ENCODE measurements at places on chromosomes 13 and 19. TPM values are rescaled to one million over a fixed set of nuclear protein-coding genes. Genes with fewer than 3 reads are reported as not detected.

The APOC4 gene
- not detected for total RNA-seq

The CEACAM1 gene
- total RNA-seq, result 3.4 TPM

The KIR3DL2 gene
- total RNA-seq, result not detected

The SKA3 gene
- 0.23 TPM for total RNA-seq

The POLR2E gene
- 129 TPM for total RNA-seq

The TRPM4 gene
- 32.1 TPM for total RNA-seq

The MAMSTR gene
- 2.8 TPM for total RNA-seq

The ZIC5 gene
- not detected for total RNA-seq

The CYP4F2 gene
- not detected for total RNA-seq

The TBXA2R gene
- 2.0 TPM for total RNA-seq

DNA sequence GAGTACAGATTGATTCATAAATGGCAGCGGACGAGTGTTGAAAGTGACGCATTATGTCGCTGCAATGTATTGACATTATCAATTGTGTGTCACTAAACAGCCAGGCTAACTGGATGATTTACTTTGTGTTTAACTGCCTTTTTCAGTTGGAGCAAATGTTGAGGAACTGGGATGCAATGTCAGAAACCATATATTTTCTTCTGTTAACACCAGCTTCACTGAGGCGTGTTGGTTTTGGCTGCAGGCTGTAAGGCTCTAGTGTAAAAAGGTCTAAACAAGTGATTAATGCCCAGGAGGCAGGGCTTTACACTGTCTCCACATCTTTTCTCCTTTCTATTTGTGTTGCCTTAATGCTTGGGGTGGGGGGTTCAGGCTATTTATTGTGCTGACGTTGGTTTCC, 80.1 kb downstream of the GGACT start:
- DNase-seq, result no peak

DNA sequence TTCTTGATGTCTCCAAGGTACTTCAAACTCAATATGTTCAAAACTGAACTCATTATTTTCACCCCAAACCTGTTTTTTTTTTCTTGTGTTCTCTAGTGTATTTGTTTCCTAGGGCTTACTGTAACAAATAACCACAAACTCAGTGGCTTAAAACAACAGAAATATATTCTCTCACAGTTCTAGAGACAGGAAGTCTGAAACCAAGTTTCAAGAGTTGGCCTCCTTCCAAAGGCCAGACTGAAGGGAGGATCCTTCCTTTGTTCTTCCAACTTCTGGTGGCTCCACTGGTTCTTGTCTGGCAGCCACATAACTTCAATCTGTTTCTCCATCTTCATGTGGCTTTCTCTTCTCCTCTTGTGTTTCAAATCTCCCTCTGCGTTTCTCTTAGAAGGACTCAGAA, 62.0 kb upstream of the PDCD5 start:
- DNase-seq, result no peak

GRCh38 chr13:109626386-109627171, 159.8 kb downstream of the IRS2 start:
- no peak for DNase-seq

DNA sequence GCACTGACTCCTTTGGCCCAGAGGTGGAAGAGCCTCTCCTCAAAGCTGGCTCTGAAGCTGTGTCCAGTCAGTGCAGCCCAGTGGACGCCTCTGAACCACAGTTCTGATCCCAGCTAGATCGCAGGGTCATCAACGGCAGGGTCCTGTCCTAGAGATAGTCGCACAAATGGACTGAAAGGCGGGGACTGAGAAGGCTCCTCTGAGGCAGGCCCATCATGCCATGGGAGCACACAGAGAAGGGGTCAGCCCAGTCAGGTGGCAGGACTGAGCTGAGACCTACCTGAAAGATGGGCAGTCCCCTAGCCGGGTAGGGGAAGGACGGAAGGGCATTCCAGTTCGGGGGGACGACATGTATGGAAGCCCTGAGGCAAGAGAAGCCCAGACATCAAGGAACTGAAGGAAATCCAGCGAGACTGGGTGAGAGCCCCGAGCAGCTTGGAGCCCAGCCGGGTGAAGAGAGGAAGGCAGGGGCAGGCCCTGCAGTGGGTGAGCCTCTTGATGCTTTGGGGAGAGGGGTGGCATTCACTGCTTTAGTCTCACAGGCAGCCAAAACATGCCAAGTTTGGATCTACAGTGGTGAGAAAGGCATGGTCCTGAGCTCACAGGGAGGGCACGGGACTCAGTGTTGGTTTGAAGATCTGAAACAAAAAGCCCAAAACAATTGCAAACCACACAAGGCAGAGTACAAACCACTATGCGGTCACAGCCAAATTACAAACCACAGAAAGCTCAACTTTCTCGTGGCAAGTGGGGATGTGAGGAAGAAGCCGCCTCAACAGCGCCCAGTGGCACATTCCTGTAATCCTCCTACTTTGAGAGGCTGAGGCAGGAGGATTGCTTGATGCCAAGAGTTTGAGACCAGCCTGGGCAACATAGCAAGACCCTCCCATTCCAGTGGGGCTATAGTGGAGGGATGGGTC, 10.0 kb downstream of the CALM3 start:
- peak; percentile 40 for DNase-seq

- no peak for DNase-seq
These were observed 718.0 kb upstream of the SPRY2 start for GRCh38 chr13:81058916-81059290.

GRCh38 chr19:1122972-1123363, 19.2 kb downstream of the GPX4 start:
- DNase-seq, result peak; percentile 81

DNA sequence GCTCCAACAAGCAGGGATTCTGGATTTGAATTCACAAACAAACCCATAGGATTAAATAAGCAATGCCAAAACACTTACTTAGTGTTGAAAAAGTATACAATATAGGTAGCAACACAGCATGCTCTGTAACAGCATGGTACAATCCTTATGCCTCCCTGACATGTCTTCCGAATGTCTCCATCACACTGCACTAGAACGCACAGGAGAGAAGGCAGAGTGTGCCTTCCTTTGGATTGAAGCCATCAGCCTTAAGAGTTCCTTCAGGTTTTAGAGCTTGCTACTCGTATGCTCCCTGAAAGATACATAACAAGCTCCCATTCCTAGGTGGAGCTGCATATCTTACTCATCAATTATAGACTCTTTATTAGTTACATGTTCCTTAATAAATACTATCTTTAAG, 1573.9 kb upstream of the PRR20A start:
- DNase-seq, result no peak

DNA sequence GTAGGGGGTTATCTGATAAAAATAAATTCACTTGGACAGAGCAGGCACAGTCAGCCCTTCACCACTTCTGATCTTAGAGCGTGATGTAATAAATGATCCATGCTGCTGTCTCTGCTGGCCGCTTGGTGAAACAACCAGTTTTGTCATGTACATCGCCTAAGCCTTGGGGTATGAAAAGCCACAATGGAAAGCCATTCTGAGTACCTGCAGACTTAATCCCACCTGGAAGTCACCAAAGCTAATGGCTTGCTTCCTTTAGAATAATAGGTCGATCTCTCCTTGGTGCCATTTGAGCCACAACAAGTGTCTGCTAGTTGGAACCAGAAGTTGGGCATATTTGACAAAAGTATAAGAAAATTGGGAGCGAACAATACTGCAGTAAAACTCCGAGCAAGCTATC, 1649.7 kb upstream of the SPRY2 start:
- no peak for DNase-seq

- DNase-seq, result no peak
These were observed 290.1 kb downstream of the DCLK1 start for GRCh38 chr13:35841060-35841521.

DNA sequence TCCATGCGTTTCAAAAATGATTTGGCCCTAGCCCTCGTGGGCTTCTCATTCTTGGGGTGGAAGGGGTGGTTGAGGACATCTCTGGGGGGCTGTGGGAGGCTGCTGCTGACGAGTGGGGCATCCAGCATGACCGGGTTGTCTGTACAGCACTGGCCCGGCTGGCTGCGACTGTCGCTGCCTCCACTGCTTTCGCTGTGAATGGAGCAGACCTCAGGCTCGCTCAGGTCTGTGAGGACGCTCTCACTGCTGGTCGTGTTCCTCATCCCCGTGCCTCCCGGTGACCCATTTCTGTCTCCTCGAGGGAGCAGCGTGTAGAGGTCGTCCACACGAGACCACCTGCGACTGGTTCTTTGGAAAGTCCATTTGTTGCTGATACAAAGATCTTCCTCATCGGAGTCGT, 113.7 kb downstream of the KL start:
- no peak for DNase-seq

GRCh38 chr13:29515372-29515771, 80.1 kb downstream of the SLC7A1 start:
- DNase-seq, result no peak

- DNase-seq, result no peak
These were observed 8.2 kb upstream of the SUCLA2 start for GRCh38 chr13:48009284-48009683.

DNA sequence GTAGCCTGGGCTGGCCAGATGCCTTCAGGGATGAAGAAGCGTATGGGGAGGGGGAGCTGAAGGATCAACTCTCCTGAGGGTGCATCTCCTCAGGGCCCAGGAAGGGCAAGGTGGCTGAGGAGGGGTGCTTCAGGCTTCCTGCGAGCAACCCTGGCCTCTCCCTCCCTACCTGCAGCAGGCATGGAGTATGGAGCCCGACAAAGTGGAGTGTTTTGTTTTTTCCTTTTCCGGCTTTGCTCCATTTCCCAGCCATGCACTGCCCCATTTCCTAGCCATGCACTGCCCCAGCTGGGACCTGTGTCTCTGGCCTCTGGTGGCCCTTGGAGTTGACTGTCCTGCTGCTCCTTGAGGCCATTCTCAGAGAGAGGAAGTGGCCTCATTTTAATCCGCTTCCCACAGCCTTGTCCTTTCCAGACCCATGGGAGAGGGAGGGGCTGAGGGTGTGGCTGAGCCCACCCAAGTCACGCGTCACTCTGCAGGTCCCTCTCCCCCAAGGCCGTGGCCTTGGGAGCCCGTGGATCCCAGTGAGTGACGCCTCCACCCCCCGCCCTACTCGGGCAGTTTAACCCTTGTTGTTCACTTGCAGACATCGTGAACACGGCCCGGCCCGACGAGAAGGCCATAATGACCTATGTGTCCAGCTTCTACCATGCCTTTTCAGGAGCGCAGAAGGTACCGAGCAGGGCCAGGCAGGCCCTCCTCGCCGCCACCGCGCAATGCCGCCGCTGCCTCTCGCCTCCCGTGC, 34.4 kb downstream of the CAPN12 start:
- no peak for DNase-seq

Measured in right cardiac atrium (tissue), 5 donors.